Upper lobe of right lung (tissue), 1 donor: ENCODE measurements at places on chromosomes 11 and 22.

GRCh38 chr11:109641549-109641948 lies 219.6 kb downstream of the C11orf87 start:
- DNase-seq = no peak

GRCh38 chr11:20080032-20080685 lies 80.1 kb downstream of the DBX1 start:
- no peak for DNase-seq

GRCh38 chr11:34324466-34324865 lies 33.3 kb downstream of the ABTB2 start:
- no peak for DNase-seq

GRCh38 chr11:77547863-77548551 lies 41.7 kb upstream of the AQP11 start:
- no peak for DNase-seq

GRCh38 chr11:94049351-94049750 lies 28.2 kb downstream of the HEPHL1 start:
- DNase-seq = no peak

DNA sequence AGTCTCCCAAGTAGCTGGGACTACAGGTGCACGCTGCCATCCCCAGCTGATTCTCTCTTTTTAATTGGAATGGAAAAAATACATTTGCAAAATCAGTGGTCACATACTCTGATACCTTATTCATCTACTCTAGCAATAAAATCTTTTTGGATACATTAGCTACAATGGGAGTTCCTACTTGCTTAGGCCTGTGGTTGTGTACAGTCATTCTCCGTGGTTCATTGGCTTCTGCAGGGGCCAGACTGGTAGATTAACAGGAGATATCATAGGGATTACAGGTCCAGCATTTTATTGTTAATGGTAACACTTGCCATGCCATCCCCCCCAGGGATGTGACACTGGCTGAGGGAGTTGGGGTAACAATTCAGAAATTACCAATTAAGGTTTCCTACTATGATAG lies 140.0 kb downstream of the ADAMTS15 start:
- no peak for DNase-seq

- no peak for DNase-seq
These were observed 1.2 kb upstream of the MYO7A start for GRCh38 chr11:77126861-77127234.

DNA sequence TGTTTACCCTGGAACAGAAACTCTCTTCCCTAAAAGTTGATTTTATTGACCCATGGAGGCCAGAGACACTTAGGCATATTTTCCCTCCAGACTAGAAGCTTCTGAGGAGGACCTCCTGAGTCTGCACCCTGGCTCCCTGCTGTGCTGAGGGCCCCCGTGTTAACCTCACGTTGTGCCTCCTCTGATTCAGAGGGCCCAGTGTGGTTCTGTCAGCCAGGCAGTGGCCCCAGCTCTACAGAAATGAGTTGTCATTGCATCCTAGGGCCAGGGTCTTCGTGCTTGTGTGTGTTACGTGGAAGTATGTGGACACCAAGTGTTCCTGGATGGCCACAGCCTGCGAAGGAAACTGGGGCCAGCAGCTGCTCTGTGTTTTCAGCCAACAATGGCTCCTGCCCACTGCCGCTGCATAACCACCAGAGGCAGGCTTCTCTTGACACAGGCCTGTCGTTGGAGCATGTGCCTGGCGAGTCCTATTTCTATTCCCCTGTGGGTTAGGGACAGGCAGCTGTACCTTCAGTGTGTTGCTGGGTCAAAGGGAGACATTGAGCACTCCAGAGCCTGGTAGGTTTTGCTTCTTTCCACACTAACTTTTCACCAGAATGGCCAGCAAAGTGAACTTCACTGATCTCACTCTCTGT lies 44.5 kb downstream of the MED15 start:
- DNase-seq = no peak

GRCh38 chr22:40728731-40729189 lies 49.5 kb downstream of the MCHR1 start:
- no peak for DNase-seq

DNA sequence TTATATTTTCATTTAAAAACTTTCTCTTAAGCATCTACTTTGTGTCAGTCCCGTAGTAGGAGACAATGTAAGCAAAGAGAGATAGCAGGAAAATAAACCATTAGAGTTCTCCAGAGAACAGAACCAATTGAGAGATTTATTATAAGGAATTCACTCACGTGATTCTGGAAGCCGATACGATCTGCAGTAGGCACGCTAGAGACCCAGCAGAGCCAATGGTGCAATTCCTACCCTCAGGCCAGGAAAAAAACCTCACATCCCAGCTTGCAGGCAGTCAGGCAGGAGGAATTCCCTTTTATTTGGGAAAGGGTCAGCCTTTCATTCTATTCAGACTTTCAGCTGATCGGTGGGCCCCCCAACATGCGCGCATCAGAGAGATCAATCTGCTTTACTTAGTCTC lies 7.3 kb upstream of the PLEKHA7 start:
- DNase-seq = no peak

DNA sequence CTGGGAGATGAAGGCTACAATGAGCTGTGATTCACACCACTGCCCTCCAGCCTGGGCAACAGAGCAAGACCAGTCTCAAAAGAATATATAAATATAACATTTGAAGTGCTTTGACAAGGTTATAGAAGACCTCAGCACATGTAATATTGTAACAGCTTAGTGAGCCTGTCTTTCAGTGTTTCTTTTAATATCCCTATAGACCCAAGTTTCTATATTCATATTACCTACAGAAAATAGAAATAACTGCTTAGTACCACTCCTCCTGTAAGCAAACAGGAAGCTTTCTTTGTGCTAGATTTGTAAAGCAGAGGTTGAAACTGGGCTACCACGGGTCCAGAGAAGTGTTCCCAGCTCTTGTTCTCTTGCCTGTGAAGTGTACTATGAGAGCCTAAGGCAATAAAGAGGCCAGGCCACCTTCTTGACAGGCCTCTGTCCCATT lies 68.2 kb downstream of the PPP2R1B start:
- DNase-seq = no peak

GRCh38 chr11:13924801-13925327 lies 37.7 kb upstream of the SPON1 start:
- DNase-seq = no peak

DNA sequence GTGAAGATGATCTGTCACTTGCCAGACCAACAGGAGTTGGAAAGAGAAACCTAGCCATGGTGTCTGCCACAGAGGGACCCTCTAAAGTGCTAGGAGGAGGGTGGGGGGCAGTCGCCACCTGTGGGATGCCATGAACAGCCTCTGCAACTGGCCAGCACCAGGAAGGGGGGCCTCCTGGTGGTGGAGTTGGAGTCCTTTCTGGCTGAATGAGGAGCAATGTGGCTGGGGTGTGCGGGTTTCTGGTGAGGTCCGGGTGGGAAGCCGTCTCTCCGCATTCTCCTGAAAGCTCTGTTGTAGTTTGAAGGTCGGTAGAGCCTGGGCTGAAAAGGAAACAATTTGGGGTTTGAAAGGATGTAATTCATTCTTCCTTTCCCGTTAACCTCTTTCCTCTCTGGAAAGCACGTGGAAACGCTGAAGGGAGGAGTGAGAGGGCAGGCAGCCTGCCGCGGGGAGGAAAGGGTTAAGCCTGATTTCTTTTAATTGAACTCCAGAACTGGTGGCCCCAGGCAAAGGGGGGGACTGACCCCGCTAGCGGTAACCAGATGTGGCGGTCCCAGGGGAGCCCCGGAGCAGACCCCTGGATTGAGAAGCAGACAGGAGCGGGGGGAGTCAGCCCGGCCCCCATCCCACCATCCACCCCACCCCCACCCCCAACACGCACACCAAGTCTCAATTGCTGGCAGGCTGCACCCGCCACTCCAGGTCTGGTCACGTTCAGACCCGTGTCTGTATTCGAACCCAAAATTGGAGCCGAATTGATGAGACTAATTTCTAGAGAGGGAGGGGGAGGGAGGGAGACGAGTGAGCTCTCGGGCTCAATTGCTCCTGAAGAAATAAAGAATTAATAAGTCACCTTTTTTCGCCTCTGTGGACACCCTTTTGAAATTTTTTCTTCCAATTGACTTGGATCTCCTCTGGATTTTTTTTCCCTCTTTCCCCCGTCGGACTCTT lies 1.8 kb upstream of the FLI1 start:
- DNase-seq = no peak

DNA sequence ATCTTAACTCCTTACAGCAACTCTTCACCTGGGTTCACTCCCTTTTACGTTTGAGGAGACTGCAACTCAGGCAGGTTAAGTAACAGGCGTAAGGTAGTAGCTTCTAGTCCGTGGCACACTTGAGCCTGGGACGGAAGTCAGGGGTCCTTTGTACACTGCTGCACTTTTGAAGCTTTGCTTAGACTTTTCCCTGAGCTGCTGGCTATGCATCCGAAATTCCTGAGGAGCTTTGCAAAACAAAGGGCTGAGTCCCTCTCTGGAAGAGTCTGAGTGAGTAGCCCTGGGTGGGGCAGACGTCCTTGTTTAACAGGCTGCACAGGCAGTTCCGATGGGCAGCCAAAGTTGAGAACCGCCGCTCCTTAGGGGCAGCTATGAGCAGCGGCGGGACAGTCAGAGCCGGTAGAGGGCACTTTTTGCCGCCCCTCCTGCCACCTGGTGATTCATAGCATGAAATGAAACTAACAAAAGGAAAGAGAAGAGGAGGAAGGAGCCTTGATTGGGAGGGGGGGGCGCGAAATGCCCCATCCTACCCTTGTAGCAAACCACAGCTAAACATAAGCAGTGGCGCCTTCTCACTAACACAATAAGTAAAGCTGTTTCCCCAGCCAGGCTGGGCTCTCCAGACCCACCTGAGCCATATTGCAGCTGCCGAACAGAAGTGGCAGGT lies 1.4 kb downstream of the TMEM109 start:
- DNase-seq = peak; percentile 84

- DNase-seq = no peak
These were observed 53.6 kb downstream of the PTPRJ start for GRCh38 chr11:48033918-48034341.

DNA sequence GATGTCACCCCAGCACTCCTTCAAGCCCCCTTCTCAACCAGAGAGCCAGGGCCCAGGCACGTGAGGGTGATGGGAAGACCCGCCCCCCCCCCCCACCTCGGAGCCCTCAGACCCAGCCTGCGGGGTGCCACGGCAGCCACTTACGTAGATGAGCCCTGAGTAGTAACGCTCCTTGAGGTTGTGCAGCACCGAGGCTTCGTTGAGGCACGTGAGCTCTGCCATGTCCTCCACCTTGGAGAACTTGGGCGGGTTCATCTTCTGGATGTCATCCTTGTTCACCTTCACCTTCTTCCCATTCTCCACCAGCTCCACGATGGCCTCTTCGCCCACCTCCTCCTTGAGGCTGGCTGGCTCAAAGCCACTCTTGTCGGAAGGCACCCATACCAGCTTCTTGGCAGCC lies 39.0 kb downstream of the MYH9 start:
- DNase-seq = no peak

DNA sequence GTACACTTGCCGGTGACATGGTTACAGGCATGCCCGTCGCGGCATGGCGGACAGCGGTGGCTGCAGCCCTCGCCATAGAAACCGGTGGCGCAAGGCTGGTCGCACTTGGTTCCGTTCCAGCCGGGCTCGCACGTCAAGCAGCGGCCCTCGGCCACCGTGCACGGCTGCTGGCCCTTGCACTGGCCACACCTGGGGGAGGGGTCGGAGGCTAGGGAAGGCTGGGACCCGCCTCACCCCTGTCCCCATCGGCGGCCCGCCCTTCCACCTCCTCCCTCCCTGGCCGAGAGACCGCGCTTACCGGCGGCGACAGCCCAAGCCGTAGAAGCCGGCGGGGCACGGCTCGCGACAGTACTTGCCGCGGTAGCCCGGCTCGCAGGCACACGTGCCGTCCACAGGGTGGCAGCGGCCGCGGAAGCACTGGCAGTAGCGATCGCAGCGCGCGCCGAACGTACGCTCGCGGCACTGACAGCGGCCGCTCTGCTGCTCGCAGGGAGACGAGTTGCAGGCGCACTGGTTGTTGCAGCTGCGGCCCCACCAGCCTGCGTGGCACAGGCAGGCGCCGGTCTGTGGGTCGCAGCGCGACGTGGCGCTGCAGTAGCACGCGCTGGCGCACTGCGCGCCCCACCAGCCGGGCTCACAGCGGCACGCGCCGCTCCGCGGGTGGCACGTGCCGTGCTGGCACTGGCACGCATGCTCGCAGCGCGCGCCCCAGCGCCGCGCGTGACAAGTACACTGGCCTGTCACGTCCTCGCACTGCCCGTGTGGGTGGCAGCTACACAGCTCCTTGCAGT lies 6.7 kb downstream of the SCARF2 start:
- DNase-seq = peak; percentile 80

- DNase-seq = no peak
These were observed 63.6 kb downstream of the THAP12 start for GRCh38 chr11:76317296-76317695.

DNA sequence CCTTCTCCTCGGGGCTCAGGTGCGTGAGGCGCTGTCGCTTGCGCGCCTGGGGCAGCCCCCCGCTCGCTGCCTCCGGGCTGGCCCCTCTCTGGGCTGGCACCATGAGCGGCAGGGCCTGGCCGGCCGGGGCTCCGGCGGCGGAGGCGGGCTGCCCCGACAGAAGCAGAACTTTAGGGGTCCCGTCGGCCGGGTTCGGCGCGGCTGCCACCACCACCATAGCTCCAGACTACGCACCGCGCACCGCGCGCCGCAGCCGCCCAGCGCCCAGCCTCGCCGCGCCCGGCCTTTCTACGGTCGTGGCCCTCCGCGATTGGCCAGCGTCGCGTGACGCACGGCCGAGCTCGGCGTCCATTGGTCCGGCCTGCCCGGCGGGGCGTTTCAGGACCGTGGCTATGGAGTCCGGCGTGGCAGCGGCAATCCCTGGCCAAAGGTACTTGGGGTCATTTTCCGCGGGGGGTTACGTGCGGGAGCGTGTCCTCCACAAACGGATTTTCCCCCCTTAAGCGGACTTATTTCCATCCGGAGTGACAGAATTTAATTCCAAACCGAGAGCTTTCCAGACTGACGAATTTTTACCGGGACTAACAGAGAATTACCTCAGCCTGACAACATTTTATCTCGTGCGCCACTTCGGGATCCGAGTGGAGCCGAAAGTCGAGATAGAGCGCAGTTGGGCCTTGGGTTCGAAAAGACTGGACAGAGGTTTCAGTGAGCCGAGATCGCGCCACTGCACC lies at the start of gene XBP1:
XBP1 (minus strand) TSS at position 262 of the 734 bp plus-strand sequence.
- peak; percentile 97 for DNase-seq

DNA sequence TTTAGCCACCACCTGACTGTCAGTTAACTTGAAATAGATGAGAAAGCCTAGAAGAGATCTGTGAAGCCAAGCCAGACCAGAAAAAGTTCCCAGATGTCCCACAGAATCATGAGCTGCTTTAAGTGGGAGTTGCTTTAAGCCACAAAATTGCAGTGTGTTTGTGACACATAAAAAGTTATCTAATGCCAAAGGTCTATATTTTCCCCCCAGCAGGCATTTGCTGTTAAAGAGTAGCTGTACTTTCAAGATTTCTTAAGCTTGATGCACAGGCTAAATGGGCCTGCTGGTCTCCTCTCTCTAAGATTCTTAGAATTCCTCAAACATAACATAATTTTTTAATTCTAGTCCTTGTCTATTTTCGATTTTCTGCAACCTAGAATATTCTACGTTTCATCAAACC lies 825.7 kb downstream of the FAM181B start:
- no peak for DNase-seq

GRCh38 chr22:44932493-44932892 lies 77.3 kb downstream of the PHF21B start:
- no peak for DNase-seq
